ENCODE measurements at places on chromosomes 2 and 18. TPM values are rescaled to one million over a fixed set of nuclear protein-coding genes. Genes with fewer than 3 reads are reported as not detected.

DNA sequence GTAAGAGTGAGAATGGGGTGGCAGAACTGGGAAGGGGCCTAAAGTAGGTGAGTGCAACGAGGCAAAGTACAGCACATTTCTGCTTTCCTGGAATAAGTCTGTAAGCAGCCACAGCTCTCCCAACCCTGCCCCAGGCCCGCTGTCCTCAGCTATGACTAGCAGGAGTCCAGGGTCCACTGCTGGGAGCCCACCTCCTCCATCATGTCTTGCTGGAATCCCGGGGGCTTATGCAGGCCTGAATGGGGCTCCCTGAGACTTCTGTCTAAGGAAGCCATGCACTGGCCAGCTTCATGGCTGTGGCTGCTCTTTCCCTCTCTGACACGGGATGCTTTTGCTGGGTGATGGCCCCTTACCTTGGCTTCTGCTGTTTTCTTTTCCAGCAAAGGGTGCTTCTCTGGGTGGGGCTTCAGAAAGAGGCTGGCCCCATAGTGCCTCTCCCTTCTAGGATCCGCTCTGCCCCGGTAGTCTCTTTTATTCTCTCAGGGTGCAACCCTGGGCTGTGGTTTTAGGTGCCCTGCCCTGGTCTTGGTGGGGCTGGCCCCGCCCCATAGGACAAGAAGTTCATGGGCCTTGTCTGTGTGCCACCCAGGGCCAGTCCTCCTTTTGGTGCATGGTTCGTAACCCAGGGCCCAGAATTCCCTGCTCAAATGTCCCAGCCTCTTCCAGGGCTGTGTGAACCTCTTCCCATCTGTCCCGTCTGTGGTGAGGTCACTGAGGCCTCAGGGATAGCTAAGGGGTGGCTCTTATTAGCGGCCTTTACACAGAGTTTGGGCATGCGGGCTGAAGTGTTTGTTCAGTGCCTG lies 33.8 kb upstream of the POLE4 start:
- no peak for DNase-seq

- DNase-seq = no peak
These were observed 32.6 kb downstream of the PMAIP1 start for GRCh38 chr18:59932401-59932800.

- no peak for DNase-seq
These were observed 87.7 kb downstream of the RAPGEF4 start for GRCh38 chr2:172823261-172823850.

DNA sequence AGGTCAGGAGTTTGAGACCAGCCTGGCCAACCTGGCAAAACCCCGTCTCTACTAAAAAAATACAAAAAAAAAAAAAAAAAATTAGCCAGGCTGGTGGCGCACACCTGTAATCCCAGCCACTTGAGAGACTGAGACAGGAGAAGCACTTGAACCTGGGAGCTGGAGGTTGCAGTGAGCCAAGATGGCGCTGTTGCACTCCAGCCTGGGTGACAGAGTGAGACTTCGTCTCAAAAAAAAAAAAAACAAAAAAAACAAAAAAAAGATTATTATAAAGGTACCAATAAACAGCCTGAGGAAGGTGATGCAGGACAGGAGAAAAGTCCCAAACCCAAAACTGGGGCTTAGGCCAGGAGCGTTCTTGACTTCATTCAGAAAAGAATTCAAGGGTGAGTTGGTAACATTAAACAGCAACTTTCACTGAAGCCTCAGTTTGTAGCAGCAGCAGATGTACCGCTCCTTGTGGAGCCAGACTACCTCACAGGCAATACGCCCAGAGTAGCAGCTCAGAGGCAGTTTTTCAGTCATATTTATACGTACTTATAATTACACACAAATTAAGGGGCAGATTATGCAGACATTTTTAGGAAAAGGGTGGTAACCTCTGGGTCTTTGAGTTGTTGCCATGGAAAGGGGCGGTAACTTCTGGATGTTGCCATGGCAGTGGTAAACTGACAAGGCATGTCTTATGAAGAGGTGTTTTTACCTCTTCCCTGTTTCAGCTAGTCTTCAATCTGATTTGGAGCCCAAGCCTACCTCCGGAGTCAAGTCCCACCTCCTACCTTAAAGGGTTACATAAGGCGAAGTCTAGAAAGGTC lies 1596.6 kb upstream of the CELF4 start:
- DNase-seq = no peak

GRCh38 chr2:68907232-68907919 lies 36.2 kb upstream of the BMP10 start:
- no peak for DNase-seq

- DNase-seq = no peak
These were observed 8.2 kb downstream of the KCTD1 start for GRCh38 chr18:26540043-26540628.

RFTN2 gene
- 2.0 TPM for polyA plus RNA-seq

G6PC2 gene
- not detected for polyA plus RNA-seq

IL1RL1 gene
- 6.0 TPM for polyA plus RNA-seq
